ENCODE measurements at places on chromosomes 2 and 18. TPM values are rescaled to one million over a fixed set of nuclear protein-coding genes. Genes with fewer than 3 reads are reported as not detected.

Gene KCNK3
- total RNA-seq = 0.68 TPM

Gene LAMA1
- total RNA-seq = 96.1 TPM

Gene LIPG
- 32.4 TPM for total RNA-seq

Gene TXNDC2
- total RNA-seq = not detected

GRCh38 chr18:7877609-7878008, 310.5 kb downstream of the PTPRM start:
- no peak for DNase-seq

- DNase-seq = no peak
Measured at GRCh38 chr2:182915369-182916326, 49.2 kb upstream of the FRZB start.

DNA sequence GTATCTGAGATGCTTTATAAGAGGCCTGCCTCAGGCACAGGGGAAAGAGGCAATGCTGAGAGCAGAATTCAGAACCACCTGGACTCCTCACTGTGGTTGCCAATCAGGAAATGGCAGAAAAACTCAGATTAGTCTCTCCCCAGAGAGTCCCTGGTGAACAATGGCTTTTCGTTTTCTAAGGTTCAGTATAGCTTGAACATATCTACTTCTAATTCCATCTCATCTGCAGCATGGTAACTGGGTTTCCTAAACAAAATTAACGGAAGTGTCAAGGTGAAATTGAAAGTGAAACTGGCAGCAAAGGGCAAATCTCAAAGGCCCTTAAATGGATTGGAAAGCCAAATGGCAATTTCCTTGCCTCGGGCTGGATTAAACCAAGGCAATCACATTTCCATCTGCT, 480.2 kb upstream of the ACVR2A start:
- DNase-seq = no peak

DNA sequence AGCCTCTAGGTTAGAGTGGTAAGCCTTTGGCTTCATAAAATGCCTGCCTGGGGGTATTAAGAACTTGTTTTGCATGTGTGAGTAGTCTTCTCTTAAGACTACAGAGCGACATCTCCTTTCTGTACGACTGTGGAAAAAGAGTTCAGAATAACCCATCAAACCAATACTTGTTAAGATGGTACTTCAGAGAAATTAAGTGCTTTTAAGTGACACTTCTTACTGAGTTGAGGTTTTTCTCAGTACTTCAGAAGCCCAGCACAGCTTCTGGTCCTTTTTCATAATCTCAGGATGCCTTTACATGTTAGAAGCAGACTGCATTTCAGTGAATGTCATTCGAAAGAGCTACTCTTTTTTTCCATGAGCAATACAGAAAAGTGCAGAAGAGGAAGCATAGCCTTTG, 10.8 kb downstream of the XRCC5 start:
- no peak for DNase-seq

DNA sequence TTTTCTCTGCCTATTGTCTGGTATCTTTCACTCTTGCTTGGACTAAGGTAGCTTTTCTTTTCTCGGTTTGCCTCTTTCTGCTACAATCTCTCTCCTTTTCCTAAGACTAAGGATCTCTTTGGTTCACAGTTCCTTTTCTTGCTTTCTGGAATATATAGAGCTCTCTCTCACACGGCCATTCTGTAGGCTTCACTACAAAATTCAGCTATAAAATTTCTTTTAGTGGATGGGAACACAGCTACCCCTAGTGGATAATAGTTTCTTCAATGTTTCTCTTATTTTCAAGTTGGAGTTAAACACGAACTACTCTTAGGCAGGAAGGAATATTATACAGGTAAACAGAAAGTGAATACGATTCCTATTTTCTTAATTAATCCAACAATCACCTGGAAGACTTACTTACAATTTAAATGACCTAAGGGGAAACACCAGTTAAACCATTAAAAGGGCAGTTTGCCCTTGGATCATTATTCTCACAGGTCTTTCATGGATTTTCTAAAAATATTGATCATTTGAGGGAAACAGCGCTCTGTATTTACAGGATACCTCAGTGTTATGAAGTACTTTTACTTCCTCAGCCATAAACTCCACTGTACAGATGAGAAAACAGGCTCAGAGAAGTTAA, 140.5 kb downstream of the LRP2 start:
- no peak for DNase-seq

GRCh38 chr2:97716695-97717612, 3.6 kb downstream of the ZAP70 start:
- DNase-seq = no peak

GRCh38 chr2:142339261-142339660, 208.4 kb upstream of the LRP1B start:
- no peak for DNase-seq

GRCh38 chr2:117557626-117558025, 256.9 kb upstream of the DDX18 start:
- DNase-seq = no peak

DNA sequence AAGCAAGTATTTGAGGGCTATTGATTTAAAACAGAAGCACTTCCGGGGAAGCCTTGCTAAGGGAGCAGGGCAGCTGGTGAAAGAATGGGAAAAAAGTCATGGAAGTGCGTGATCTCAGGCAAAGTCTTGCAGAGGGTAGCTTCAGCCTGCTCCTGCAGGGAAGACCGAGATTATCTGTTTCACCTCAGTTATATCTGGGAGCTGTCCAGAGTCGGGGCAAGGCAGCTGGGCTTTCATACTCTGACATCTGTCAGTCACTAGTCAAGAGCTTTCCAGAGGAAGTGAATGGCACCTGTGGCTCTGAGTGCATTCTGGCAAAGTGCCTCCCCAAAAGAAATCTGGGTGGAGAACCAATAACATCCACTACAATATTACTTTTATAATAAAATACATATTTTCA, 8.7 kb downstream of the NXPH2 start:
- no peak for DNase-seq

- DNase-seq = no peak
Measured at GRCh38 chr2:68426848-68427579, 40.1 kb downstream of the FBXO48 start.

GRCh38 chr2:216371721-216372702, at the start of gene MARCHF4:
Gene MARCHF4 (minus strand): TSS chr2:216372483. CDS start chr2:216370260, 2,223 bp downstream.
- peak; percentile 87 for DNase-seq

DNA sequence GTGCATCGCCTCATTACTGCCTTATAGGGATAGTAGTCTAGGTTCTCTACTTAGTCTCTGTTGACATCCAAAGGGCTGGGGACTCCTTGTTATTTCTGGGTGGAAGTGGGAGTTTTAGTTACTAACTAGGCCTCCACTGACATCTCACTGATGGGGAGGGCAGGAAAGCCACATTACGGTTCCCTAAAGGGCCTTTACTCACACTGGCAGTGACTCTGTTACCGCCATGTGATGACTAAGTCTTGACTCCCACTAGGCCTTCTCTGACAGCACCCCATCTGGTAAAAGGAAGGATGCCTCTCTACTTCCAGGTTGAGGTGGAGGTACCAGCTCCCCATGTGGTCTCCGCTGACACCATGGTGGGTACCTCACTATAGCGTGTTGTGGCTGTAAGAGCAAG, 14.0 kb upstream of the BCL2L11 start:
- DNase-seq = no peak

GRCh38 chr18:8734496-8734895, 29.1 kb downstream of the MTCL1 start:
- no peak for DNase-seq

GRCh38 chr2:64945973-64946768, 43.0 kb upstream of the SLC1A4 start:
- DNase-seq = no peak

DNA sequence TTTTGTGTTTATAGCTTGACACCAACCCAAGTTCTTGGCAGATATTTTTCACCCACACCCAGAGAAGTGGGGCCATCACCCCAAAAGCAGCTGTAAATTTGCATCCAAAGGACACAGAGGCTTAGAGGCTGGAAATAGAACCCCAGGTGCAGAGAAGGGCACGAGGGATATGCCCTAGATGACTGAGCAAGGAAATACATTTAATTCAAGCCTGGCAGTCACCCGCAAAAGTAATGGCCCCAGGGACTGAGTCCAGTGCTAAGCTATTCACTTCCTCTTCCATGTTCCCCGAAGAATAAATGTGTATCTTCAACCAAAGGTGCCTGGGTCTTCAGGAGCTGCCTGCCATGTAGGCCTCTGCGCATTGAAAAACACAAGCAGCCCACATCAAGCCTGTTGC, 14.0 kb upstream of the REG3G start:
- DNase-seq = no peak

GRCh38 chr2:200345975-200346374, 39.5 kb downstream of the SPATS2L start:
- no peak for DNase-seq

GRCh38 chr2:149858216-149858615, 270.6 kb upstream of the MMADHC start:
- DNase-seq = no peak

DNA sequence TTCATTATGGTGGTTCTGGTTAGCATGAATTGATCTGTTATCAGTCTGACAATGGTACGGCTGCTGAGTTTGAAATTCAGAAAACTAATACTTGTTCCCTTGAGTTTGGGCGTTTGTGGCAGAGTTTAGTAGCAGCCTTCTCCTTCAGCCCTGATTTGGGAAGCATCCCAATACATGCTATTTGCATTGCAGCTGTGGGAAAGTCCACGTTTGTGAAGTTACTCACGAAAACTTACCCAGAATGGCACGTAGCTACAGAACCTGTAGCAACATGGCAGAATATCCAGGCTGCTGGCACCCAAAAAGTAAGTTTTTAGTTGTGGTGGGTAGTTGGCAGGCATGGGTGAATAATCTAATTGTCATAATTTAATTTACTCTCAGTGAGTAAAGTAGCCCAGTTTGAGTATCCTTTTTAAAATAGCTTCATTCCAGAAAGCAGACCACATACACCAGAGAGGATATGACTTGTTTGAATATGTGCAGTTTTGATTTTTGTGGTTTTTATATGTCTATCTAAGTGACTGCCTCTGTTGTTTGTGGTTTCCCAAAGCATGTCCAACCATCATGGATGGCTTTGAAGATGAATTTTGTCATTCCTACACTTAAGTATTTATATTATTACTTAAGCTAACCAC, 12.2 kb downstream of the DGUOK start:
- no peak for DNase-seq

DNA sequence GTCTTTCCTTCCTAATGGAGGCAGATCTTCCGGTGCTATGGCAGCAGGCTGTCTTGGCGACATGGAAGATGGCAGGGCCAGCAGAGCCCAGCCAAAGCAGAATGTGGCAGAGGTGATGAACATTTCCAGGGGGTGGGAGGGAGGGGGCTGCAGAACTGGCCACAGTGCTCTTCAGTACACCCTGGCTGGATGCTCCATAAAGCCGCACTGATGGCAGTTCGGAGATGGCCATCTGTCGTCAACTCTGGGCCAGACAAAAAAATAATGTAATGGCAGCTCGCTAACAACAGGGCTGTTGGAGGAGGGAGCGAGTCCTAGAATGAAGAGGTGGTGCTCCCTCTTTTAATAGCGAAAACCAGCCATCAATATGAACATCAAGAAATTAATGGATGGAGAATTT, 271.0 kb downstream of the ZNF521 start:
- no peak for DNase-seq

DNA sequence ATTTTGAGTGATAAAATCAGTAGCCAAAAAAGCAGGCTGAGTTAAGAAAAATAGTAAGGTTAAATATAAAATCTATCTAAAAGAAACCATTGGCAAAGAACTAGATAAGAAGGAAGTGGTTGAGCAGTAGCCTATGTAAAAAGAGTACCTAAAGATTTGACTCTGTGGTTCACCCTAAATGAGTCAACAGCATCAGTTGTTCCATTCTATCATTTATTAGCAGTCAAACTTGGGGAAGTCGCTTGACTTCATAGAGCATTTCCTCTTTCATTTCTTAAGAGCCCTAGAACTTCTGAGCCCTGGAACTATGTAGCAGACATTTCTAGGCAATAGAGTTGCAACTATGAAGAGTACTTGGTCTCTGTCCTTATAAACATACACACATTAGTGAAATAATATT, 381.7 kb downstream of the NUP35 start:
- no peak for DNase-seq

DNA sequence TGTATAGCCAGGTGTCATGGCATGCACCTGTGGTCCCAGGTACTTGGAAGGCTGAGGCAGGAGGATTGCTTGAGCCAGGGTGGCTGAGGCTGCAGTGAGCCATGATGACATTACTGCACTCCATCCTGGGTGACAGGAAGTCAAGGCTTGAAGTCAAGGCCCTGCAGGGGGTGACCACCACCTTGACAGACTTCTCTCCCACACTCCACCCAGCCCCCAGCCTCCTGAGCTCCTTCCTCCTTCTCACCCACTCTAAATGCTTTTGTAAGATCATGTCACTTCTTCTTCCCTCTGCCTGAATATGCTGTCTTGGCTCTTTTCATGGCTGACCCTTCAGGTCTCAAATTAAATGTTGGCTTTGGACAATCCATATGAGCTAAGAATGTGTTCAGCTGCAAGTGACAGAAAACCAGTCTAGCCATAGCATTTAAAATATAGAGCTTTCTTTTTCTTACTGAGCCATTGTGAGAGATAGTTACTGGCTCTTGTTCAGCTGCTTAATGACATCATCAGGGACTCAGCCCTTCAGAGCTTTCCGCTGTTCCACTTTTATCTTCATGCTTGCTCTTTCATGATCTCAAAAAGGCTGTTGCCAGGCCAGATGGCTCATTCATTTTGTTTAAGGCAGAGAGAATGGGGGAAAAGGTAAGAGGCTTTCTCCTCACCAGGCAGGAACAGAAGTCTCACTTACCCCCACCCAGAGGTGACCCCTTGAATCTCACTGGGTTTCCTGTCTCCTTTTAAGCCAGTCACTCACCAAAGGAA, 36.7 kb upstream of the TTC39C start:
- no peak for DNase-seq

DNA sequence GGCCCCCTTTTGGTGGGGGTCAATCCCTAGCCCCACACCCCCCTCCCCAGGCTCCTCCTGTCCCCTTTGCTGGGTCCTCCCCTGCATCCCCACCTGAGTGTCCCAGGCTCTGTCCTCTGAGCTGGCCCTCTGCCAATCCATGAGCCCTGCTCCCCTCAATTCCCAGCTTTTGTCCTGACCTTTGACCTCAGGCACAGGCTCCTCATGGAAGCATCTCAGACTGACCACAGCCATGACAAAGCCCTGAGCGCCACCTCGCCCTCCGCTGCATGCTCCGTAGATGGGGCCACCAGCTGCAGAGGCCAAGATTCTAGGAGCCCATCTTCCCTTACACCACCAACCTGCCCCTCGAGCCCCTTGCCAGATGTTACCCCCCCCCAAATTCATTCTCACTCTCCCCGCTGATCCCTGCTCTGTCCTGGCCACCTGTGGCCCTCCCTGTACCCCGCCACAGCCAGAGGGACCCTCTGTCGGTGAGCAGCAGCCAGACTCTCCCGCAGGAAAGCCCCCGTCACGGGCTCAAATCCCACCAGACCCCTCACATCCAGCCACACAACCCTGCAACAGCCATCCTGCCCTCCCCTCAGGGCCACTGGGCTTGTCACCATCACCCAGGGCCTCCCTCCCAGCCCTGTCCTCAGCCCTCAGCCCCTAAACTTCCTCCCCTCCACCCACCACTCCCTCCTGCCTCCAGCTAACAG, 206.0 kb downstream of the MGAT5 start:
- DNase-seq = no peak

DNA sequence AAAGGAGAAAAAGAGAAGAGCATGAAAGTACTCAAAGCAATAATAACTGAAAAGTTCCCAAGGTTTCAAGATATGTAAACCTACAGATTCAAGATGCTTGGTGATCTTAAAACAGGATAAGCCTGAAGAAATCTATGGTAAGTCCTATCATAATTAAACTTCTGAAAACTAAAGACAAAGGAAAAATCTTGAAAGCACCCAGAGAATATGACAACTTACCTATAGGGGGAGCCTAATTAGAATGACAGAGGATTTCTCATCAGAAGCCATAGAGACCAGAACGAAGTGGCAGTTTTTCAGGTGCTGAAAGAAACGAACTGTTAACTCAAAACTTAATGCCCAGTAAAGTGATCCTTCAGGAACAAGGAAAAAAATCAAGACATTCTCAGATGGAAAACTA, 59.7 kb downstream of the XDH start:
- DNase-seq = no peak

Measured in neural crest cell (in vitro differentiated cells).